Esophagus muscularis mucosa (tissue), 4 donors: ENCODE measurements at places on chromosomes 13 and 19.

- DNase-seq, result no peak
Measured at GRCh38 chr13:105957769-105958438, 577.6 kb downstream of the EFNB2 start.

- no peak for DNase-seq
Measured at GRCh38 chr13:56586976-56587375, 553.7 kb upstream of the PRR20A start.

GRCh38 chr13:60019119-60019993 is 144.4 kb downstream of the DIAPH3 start:
- DNase-seq, result no peak

DNA sequence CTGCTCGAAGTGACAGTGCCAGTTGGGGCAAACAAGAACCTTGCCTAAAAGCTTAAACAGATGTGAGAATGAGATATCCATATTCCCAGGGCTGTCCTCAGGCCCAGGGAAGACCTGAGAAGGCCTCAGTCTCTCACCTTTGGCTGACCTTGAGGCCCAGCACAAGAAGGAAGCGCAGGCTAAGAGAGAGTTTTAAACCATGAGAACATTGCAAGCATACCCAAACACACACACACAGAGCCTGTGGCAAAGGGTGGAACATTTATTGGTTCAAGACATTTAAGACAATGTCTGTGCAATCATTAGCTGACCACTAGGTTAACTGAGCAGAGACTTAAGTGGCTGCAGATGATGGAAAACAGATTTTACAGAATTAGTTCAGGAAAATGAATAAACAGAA is 248.2 kb downstream of the NBEA start:
- DNase-seq, result no peak

- no peak for DNase-seq
Measured at GRCh38 chr13:74132776-74133656, 1.2 kb downstream of the KLF12 start.

DNA sequence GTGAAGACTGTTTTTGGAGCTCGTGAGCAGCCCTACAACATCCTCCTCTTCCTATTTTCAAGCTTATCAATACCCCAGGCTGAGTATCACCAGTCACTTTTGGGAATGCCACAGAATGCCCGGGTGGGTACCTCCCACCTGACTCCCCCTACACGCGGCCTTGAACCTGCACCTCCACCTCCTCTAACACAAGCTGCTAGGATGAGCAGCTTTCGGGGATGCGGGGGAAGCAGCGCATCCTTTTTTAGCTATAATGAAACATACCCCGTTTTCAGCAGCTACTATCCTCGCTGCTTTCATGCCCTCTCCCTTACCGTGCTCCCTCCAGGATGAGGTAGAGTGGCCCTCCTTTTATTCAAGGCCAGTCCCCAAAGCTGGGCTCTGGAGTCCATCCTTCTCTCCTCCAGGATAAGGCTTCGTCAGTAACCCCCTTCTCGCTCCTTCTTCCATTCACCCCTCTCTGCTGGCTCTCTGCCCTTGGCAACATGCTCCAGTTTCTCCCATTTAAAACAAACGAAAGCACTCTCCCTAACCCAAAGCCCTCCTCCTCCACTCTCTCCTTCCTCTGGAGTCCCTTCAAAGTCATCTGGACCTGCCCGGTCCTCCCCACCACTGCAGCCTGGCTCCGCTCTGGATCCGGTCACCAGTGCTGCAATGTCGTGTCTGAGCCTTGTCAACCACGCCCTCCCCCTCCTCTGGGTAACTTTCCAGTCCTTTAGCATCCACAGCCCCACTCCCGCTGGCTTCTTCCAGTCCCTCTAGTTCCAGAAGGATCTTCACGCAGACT is 55.3 kb downstream of the STK24 start:
- DNase-seq, result no peak

GRCh38 chr13:33053397-33054066 is 37.3 kb downstream of the KL start:
- DNase-seq, result no peak

DNA sequence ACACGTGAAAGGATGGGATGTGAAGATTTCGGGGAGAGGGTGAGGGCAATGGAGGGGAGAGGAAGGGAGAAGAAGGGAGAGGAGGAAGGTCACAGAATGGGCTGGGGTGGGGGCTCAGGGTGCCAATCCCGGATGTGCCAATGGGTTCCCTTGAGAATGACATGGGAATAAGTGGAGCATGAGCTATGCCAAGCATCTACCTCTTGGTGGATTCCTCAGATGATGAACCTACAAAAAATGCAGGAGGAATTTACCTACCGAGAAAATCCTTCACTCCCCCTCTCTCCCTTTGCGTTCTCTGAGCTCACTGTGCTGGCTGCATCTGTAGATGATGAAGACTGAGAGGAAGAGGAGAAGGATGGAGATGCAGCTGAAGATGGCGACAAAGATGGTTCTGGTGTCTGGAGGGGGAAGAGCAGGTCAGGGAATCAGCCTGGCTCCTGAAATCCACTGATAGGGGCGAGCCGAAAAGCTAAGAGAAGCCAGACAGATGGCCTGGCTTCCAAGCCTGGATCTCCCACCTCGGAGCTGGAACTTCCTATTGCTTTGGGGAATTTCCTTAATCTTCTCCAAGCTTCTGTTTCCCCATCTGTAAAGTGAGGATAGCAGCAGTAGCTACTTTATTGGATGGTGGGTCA is 21.6 kb downstream of the VSTM1 start:
- no peak for DNase-seq

DNA sequence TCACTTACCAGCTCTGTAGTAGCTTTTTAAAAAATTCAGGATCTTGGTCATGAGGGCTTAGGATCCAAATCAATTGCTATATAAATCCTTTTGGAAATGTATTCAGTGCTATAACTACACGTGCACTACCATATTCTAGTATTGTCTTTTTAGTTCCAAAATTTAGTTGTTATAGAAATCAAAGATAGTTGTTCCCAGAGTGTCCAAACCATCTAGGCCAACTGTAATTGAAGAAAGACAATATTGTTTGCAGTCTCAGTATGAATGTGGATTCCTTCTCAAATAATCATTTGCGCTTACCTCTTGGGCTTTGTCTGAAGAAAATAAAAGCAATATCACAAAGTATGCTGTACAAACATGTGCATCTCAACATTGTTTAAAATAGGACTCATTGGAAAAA is 184.1 kb upstream of the EDNRB start:
- no peak for DNase-seq

GRCh38 chr19:51565583-51565982 is 5.5 kb upstream of the ZNF175 start:
- no peak for DNase-seq

DNA sequence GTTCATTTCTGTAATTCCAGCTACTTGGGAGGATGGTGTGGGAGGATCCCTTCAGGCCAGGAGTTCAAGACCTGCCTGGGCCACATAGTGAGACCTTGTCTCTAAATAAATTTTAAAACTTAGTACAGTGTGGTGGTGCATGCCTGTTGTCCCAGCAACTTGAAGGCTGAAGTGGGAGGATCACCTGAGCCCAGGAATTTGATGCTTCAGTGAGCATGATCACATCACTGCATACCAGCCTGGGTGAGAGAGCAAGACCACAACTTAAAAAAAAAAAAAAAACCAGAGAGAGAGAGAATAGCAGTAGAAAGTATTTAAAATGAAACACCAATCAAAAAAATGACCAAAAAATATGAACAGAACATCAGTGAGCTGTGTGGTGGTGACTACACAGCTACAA is 7.1 kb upstream of the ZNF823 start:
- DNase-seq, result no peak

GRCh38 chr13:101611491-101612475 is 159.3 kb downstream of the ITGBL1 start:
- no peak for DNase-seq

DNA sequence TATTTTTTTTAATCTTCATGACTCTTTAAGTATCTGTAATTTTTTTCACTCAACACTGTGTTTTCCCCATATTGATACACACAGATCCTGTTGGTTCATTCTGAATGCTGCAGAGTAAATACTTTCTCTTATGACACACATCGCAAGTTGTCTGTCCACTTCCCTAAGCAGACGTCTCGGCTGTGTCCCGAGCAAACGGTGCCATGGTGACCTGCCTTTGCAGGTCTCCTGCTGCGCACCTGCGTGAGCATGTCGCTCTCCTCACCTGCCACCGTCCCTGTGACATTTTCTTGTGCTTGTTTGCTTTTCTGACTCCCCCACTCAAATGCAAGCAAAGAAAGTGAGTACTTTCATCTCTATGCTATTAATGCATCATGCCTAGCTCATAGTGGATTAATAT is 57.8 kb downstream of the CCDC70 start:
- no peak for DNase-seq

DNA sequence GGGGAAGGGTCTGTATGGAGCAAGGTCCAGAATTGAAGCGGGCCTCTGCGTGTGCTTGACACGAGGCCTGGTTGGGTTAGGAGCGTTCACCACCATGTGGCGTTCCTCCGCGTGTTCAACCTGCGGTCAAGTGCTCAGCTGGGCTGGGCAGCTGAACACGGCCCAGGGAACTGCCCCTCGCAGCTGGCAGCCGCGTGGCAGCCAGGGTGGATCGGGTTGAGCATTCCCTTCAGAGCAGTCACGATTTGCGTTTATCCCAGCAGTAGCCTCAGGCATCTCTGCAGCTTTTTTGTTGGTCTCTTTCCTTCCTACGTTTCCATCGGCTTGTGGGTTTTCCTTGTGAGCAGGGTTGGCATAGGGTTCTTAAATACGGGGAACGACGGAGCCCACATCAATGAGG is 28.7 kb upstream of the F2RL3 start:
- no peak for DNase-seq
